ENCODE measurements at places on chromosomes 6 and 20.
A peak's percentile ranks its signal among the peaks of the same experiment; 100 is the strongest.

- no peak for DNase-seq
These were observed 757.5 kb upstream of the NRSN1 start for GRCh38 chr6:23368557-23368956.

- DNase-seq: no peak
These were observed 333.4 kb downstream of the SMOC2 start for GRCh38 chr6:168774381-168774780.

- peak; percentile 73 for DNase-seq
These were observed 166.0 kb downstream of the RALGAPA2 start for GRCh38 chr20:20546402-20546801.

- no peak for DNase-seq
These were observed 641.7 kb upstream of the GJE1 start for GRCh38 chr6:141490982-141491381.

DNA sequence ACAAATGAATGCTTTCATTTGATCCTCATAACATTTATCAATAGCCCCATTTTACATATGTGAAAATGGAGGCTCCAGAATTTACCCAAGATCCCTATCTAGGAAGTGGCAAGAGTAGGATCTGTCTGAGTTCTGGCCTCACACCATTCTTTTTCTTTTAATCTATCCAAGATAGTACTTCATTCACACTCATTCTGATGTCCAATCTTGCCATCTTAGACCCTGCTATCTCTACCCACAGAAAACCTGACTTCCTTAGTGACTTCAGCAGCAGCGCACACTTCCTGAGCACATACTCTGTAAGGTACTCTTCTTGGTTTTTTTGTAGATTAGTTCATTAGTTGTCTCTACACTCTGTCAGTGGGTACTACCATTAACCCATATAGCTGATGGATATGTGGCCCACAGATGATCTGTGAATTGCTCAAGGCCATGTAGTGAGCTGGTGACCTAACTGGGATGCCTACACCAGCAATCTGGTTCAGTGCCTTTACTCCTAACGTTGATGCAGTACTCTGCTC lies 36.3 kb downstream of the COX4I2 start:
- DNase-seq: no peak

Data from NCI-H510A treated with DMSO at 0.1 percent for 48 hours (cell line).